CD4-positive, CD25-positive, alpha-beta regulatory T cell (primary cell): ENCODE measurements at places on chromosomes 16 and 17. TPM values are rescaled to one million over a fixed set of nuclear protein-coding genes. Genes with fewer than 3 reads are reported as not detected.

Gene KIF2B
- polyA plus RNA-seq = not detected

Gene MAP3K14
- polyA plus RNA-seq = 6.2 TPM

Gene HS3ST6
- polyA plus RNA-seq = not detected

Gene FAM171A2
- polyA plus RNA-seq = 0.07 TPM

Gene C16orf95
- polyA plus RNA-seq = 4.1 TPM

Gene TMEM235
- polyA plus RNA-seq = not detected
